ENCODE measurements at places on chromosomes 5 and 9. TPM values are rescaled to one million over a fixed set of nuclear protein-coding genes. Genes with fewer than 3 reads are reported as not detected.

Gene PCDHAC2
- not detected for total RNA-seq

Gene QRFP
- not detected for total RNA-seq

Gene DMGDH
- 1.2 TPM for total RNA-seq

Gene EQTN
- not detected for total RNA-seq

Gene STPG3
- not detected for total RNA-seq

Gene RIOK2
- total RNA-seq = 25.1 TPM

Measured in epithelial cell of alveolus of lung (primary cell).